Spinal cord (tissue), 10 donors: ENCODE measurements at places on chromosomes 3 and 15.

GRCh38 chr3:108414007-108414406 is 96.4 kb downstream of the MYH15 start:
- DNase-seq: no peak

DNA sequence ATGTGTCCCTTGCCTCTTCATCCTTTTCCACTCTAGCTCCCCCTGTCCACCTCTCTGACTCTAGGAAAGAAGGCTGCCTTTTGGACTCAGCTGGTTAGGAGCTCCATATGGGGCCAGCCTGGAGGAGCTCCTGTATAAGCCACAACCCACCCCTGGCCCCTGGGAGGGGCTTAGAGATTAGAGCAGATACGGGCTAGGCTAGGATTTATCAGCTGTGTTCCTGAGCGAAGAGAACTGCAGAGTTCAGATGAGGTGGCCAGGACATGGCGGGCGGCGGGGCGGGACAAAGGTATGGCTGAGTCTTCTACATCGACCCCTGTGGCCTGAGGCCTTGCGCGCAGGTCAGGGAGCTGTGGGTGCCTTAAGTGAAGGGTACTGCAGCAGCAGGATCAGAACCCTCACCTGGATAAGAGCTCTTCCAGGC is 7.9 kb downstream of the NBEAL2 start:
- DNase-seq: no peak

DNA sequence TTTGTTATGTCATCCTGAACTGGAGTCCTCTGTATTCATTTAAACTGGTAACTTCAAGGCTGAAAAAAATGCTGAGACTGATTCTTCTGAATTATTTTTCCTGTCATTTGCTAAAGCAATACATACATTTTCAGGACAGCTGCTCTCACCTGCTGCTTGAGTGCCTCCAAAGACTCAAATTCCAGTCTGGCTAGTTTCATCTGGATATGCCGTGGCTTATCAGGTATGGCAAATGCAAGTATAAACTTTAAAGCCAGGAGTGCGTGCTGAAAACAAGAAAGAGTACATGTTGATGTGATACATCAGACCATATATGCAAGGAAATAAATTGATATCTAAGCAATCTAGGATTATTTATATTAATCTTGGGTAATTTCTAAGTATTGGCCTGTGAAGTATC is 146.1 kb downstream of the SNRK start:
- no peak for DNase-seq

DNA sequence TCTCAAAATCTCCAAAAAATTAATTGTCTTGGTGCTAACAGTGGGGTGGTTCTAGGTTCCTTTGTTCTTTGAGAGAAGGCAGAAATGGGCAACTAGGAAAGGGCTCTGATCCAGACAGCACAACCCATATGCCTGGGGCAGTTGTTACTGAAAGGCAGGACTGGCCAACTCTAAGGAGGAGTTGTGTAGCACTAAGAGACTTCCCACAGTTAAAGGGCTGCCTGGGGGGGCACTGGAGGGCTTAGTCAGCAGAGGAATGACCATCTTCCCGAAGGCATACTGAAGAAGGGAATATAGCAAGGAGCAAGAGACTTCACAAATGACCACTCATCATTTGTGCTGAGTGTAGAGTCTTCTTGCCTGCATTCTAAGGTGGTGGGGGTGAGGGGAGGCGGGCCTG is 15.8 kb downstream of the ILDR1 start:
- no peak for DNase-seq

GRCh38 chr3:27209617-27210264 is 159.4 kb downstream of the NEK10 start:
- no peak for DNase-seq

DNA sequence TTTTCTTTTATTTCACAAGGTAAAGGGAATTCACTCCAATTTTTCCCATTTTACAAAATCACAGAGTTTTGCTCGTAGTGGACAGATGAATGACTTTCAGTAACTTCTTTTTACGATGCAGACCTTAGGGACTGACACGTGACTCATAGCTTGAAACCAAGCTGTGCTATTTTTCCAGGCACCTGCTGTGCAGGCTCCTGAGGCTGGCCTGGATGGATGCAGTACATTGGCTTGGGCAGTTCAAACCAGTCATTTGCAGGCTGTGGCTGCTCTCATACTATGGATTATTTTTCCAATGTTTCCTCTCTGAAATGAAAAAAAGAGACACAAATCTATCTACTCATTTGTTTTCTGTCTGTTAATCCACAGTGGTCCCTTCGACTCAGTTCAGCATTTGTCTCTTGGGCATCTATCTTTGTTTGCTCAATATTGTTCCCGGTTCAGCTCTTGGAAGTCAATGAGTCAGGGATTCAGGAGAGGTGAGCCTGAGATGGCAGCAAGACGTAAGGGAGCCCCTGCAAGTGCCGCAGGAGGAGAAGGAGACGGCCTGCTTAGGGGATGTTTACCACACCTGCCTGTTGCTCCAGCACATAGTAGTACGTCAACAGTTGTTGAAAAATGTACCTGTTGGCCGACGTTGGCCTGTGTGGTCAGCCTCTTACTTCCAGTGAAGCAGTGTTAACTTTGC is 92.8 kb downstream of the SV2B start:
- DNase-seq: no peak

DNA sequence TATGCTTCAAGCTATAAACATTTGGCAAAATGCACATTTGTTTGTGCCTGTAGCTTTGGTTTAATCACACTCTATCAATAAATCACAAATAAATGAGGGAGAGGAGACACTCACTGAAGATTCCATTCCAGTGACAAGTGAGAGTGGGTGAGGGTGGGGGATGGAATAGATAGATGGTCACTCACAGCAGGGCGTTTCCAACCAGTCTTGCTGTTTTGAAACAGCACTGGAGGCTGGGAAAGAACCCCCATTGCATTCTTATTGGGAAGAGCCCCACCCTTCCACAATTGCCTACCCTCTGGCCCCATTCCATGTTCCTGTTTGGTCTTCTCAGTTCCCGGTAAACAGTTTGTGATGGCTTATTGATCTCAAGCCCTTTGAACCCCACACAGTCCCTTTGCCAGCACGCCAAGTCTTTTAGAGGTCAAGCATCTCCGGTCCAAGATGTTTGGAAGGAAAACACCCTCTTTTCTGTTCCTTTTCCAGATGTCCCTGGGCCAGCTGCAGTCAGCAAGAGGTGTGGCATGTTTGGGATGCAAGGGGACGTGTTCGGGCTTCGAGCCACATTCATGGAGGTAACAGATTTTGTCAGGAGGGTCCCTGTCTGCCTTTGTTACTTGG is 30.7 kb downstream of the LMCD1 start:
- DNase-seq: no peak

- DNase-seq: no peak
These were observed 10.9 kb upstream of the LZTFL1 start for GRCh38 chr3:45852828-45853227.

GRCh38 chr3:155391551-155391958 is 98.1 kb upstream of the STRIT1 start:
- DNase-seq: peak; percentile 78

- DNase-seq: no peak
These were observed 7.5 kb downstream of the TAFA4 start for GRCh38 chr3:68924897-68925296.

DNA sequence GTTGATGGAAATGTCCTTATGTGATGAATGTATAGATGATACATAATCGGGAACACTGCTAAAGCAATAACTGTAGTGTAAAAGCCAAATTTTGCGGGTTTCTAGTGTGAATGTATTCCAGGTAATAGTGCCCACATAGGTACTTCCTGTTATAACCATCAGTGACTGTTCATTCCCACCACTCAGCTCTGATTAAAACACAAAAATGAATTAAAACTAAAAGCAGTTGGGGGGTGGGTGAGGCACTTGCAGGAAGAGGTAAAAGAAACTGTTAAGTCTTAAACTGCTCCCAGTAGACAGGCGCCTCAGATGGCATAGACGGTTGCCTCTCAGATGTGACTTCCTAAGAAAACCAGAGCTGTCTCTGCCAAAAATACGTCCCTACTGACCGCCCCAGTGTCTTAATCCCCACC is 893 bp upstream of the MTHFS start:
- no peak for DNase-seq

- DNase-seq: no peak
These were observed 59.0 kb upstream of the GSK3B start for GRCh38 chr3:120153294-120153693.

DNA sequence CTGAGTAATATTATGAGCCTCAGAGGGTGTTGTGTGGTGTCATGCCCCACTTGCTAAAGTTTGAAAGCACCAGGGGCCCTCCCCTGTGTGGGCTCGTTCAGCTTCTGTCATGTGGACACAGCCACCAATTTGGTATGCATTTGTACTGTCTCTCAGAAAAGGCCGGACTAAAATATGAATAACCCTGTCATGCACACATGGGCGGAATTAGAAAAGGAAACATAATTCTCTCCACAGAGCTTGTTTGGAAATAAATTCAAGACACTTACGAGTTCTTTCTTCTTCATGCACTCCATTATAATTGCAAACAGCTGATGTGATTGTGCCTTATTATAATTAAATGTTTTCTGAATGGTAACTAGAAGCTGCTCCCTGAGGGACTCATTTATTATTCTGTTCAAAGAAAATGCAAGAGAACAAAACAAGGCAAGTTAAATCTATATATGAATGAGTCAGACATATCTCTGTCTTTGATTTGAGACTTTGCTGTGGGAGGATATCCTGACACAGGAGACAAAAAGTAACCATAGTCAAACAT is 39.1 kb downstream of the TRPM1 start:
- DNase-seq: peak; percentile 45

- DNase-seq: no peak
These were observed 91.5 kb downstream of the IL1RAP start for GRCh38 chr3:190605385-190605784.

GRCh38 chr3:130509008-130509407 is 8.0 kb upstream of the COL6A6 start:
- no peak for DNase-seq

GRCh38 chr3:25025236-25025635 is 402.8 kb upstream of the RARB start:
- DNase-seq: no peak

- DNase-seq: no peak
These were observed 80.1 kb upstream of the CHRM5 start for GRCh38 chr15:33888176-33888575.

DNA sequence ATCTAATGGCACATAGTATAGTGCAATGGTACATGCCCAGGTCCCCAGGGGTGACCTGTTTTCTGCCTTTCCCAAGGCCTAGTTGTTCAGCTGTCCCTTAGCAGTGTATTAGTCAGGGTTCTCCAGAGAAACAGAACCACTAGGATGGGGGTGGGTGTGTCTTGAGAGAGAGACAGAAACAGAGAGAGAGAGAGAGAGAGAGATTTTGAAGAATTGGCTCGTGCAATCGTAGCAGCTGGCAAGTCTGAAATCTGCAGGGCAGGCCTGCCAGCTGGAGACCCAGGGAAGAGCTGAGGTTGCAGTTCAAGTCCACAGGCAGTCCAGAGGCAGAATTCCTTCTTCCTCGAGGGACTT is 90.6 kb upstream of the RNF7 start:
- no peak for DNase-seq

GRCh38 chr15:51227940-51228732 is 110.3 kb downstream of the CYP19A1 start:
- DNase-seq: no peak

DNA sequence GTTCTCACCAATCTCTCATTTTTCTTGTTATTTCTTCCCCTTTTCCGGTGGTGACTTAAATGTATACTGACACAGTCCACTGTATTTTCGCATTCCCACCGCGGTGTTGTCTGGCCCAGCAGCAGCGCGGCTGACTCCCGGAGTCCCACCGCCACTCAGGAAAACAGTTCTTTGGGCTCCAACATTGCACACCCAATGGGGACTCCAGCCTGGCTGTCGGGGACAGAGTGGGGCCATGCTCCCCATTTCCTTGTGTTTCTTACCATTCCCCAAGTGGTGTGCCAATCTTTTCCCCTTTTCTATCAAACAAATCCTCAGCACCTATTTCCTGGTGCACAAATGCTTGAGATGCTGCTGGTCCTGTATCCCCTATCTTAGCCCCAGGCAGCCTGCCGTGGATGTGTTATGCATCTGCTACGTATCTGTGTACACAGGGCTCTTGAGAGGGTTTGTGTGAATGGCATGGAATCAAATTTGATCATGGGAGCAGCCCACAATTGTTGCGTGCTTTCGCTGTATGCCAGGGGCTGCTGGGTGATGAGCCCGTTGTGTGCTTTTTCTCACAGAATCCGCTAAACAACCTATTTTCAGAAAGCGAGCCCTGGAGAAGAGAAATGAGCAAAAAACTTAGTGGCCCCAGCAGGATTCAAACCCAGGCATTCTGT is 219.1 kb upstream of the RGMA start:
- no peak for DNase-seq

DNA sequence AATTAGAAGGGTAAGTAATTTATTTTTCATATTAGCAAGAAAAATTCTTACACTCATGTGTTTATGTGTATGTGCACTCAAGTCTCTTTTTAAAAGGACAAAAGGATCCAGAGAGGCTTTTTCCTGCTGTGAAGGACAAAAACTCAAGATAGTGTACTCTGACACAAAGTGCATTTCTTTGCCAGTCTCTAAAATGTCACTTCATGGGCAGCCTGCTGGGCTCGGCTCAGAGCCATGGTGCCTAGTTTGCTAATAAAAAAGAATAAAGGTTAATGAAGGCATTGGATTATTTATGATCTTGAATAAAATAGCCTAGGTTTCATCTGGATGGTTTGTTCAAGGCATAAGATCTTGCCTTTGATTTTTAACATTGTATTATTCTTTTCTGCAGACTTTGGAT is 989.0 kb downstream of the TBL1XR1 start:
- DNase-seq: no peak

DNA sequence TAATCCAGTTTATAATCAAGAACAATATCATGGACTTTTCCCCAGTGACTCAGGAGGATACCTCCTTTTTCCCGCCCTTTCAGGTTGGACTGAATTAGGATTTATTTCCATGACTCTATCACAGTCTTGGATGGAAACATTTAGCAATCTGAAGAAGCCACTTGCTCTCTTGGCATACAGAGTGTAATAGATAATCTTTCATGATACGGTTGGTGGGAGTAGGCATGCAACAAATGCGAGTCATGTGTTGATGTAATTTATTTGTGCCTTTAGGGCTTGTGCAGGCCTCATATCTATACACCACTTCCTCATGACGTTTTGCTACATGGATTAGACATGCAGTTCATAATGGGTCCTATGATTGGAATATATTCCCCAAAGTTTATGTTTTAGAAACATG is 54.2 kb upstream of the MCTP2 start:
- no peak for DNase-seq

GRCh38 chr15:53251996-53252395 is 461.9 kb upstream of the ONECUT1 start:
- no peak for DNase-seq

DNA sequence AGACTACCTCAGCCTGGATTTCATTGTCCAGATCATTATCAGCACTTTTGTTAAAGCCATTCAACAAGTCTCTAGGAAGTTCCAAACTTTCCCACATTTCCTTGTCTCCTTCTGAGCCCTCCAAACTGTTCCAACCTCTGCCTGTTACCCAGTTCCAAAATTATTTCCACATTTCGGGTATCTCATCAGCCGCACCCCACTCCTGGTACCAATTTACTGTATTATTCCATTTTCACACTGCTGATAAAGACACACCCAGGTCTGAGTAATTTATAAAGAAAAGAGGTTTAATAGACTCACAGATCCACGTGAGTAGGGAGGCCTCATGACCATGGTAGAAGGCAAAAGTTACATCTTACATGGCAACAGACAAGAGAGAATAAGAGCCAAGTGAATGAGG is 1198.3 kb upstream of the ALCAM start:
- DNase-seq: no peak
